ENCODE measurements at places on chromosomes 5 and 9.

GRCh38 chr9:13267743-13268142, 11.7 kb downstream of the MPDZ start:
- no peak for DNase-seq

DNA sequence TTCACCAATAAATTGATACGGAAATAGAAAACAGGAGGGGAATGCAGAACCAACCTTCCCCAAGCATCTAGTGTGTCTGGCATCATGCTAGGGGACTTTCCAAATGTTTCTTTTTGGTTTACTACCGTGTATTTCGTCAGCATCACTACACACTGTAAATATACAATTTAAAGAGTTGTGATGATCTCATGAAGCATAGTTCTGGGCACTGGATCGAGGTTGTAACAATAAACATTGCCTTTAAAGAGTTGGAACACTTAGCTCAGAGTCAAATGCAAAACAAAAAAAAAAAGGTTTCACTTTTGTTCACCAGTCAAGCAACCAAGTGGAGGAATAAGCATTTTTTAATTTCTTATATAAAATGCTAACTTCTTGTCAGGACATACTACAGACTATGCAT, 2.9 kb upstream of the SCAI start:
- no peak for DNase-seq

- DNase-seq = no peak
These were observed 524.5 kb upstream of the CLINT1 start for GRCh38 chr5:158383486-158383885.

DNA sequence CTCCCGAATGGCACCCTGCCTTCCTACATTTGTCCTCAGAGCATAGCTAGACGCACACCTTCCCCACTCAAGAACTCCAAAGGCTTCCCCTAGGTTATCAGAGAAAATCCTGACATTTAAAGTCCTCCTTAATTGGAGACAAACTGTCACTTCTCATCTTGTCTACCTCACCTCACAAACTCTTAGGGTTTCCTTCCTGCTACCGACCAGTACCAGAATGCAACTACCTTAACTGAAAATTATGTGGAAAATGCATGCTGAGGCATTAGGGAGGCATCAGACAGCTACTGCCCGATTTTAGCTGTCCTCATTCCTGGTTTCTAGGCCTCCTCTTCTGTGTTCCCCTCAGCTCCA, 17.9 kb upstream of the TNIP1 start:
- DNase-seq = no peak

DNA sequence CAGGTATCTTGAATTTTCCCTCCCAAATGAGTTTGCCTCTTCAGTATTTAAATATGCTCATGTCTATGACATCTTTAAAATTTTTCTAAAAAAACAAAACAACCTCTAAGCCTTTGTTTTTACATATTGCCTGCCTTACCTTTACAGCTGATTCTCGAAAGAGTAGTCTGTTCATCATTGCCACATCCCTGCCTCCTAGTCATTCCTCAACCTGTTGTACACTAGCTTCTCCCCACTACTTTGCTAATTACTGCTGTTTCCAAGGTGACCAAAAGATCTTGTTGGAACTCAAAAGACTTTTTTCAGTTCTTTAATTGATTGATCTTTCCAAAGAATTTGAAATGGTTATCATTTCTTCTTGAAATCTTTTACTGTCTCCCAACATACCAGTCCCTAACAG, 1.9 kb upstream of the NADK2 start:
- DNase-seq = no peak

GRCh38 chr5:111783537-111783936, 26.5 kb upstream of the NREP start:
- no peak for DNase-seq
